Stimulated activated CD8-positive, alpha-beta memory T cell treated with anti-CD3 and anti-CD28 coated beads, Interleukin-2, amount 100 ng/mL, for 1 hour (primary cell): ENCODE measurements at places on chromosomes 3 and 15.

GRCh38 chr3:79286882-79287281, 480.9 kb downstream of the ROBO1 start:
- no peak for DNase-seq

- DNase-seq: no peak
Observed at GRCh38 chr3:152635389-152635788, 199.5 kb upstream of the P2RY1 start.

DNA sequence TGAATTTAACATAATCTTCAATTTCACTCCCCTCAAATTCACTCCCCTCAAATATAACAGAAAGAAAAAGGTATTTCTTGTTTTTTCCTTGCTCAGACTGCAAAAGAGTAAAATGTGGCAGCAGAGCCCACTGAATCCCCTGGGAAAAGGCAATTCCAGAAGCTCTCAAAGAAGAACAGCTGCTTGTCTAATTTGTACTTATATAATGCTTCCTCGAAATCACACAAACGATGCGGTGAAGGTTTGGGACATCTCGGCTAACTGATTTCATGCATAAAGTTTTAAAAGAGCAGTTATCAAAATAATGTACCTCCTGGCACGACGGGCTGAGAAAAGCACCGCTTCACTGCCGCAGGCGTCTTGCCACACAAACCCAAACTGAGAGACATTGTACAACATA, 10.7 kb downstream of the BDH1 start:
- no peak for DNase-seq

DNA sequence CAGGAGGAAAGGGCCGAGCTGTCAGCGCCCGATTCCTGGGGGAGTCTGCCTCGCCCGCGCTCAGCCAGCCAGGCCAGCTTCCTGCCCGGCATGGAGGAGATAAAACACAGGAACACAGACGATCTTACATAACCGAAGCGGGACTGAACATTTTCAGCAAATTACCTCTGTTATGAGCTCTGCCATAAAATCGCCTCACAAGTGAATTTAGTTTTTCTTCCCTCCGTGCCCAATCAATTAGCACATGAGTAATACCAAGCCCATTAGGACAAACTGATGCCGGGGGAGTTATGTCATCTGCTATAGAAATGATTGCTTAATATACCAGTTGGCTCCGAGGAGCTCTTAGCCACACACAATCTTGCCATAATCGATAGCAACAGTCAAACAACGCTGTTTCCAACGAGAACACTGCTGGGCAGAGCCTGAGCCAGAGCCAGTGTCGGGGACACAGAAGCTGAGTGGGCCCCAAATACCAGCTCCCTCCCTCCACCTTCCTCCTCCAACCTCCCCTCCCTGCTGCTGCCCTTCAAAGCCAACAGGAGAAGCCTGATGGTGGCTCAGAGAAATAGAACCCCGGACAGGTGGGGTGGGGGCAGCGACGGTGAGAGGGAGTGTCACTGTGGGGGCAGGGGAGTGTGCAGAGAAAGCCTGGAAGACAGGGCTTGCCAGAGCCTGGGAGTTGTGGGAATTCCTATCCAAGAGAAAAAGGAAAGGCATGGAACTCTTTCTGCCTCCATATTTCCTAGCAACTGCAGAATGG, 279.4 kb upstream of the TLE3 start:
- DNase-seq: no peak

GRCh38 chr3:37477275-37477674, 302.9 kb upstream of the LRRFIP2 start:
- no peak for DNase-seq

DNA sequence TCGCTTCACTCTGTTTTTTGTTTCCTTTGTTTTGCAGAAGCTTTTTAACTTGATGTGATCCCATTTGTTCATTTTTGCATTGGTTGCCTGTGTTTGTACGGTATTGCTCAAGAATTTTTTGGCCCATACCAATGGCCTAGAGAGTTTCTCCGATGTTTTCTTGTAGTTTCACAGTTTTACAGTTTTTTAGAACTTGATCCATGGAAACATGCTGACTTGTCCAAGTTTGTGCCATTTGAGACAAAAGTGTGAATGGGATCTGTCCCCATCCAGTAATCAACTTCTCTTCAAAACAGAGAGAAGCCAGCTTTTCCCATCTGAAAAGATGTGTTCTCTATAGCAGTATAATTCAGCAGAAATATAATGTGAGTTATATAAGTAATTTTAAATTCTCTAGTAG, 266.5 kb upstream of the LRTM1 start:
- DNase-seq: no peak

GRCh38 chr15:73127302-73127936, 75.2 kb downstream of the NEO1 start:
- DNase-seq: no peak

- DNase-seq: peak; percentile 39
Observed at GRCh38 chr15:55318588-55319494, at the start of the genes PIGB and PIGBOS1. Gene PIGB (plus strand): TSS chr15:55319222. CDS start chr15:55319251, 29 bp downstream. Gene PIGBOS1 (minus strand): TSS chr15:55319123. CDS start chr15:55317792, 1,331 bp downstream.

GRCh38 chr3:29525254-29525881, 244.5 kb downstream of the RBMS3 start:
- DNase-seq: no peak

DNA sequence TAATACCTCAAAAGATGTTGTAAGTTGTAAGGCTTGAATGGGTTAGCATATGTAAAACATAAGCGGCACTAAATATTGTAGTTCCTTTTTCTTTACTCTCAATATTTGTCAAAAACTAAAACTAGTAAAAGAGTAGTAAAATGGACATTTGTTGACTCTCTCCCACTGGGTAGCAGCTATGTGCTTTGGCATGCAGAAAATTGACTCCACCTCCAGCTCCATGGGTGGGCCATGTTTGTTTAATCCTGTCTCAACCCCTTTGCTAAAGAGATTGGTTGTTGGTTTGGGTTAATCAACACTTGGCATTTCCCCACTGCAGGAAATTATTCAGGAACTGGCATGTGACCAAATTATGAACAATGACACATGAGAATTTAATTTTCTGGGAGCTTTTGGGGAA, 114.8 kb downstream of the EOMES start:
- no peak for DNase-seq

GRCh38 chr3:60650171-60650570, 601.1 kb downstream of the FHIT start:
- DNase-seq: no peak

DNA sequence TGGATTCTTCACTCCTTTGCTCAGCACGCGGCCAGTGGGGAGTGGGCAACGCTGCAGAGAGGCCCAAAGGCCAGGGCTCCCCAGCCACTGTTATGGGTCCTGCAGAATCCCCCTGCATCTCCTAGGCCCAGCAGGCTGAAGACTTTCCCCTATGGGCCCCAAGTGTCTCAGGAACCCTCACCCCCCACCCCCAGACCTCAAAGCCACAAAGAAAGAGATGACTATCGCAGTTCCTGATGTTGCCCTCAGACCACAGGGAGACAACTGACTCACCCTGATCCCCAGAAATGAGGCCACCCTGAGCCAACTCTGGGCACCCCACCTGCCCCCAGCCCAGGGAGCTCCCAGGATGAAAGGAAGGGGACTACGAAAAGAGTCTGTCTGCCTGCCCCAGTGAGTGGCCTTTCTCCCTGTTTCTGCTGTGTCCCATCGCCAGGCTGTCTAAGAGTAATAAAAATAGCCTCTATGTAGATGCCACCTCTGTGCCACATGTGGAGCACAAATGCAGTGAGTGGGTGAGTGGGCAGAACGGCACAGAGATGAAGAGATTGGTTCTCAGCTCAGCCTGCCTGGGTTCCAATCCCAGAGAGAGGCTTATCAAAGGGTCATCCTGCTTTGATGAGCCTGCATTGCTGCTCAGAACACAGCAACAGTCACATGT, 283.0 kb downstream of the UACA start:
- peak; percentile 33 for DNase-seq

DNA sequence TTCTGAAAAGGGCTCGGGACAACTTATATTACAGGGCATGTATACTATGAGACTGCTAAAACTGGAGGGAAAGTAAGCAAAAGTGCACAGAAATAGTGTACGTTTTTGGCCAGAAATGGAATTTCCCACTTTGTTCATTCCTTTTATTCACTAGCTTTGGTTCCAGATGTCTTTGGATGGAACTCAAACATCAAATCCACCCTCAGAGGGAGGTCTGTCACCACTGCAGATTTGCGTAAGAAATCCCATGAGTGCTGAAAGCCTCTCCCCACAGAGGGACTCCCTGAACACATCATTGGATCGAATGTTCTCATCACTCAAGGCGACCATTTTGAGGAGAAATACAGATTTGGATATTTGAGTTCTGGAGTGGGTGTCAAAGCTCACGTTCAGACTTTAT, 71.6 kb downstream of the FEM1B start:
- DNase-seq: no peak

DNA sequence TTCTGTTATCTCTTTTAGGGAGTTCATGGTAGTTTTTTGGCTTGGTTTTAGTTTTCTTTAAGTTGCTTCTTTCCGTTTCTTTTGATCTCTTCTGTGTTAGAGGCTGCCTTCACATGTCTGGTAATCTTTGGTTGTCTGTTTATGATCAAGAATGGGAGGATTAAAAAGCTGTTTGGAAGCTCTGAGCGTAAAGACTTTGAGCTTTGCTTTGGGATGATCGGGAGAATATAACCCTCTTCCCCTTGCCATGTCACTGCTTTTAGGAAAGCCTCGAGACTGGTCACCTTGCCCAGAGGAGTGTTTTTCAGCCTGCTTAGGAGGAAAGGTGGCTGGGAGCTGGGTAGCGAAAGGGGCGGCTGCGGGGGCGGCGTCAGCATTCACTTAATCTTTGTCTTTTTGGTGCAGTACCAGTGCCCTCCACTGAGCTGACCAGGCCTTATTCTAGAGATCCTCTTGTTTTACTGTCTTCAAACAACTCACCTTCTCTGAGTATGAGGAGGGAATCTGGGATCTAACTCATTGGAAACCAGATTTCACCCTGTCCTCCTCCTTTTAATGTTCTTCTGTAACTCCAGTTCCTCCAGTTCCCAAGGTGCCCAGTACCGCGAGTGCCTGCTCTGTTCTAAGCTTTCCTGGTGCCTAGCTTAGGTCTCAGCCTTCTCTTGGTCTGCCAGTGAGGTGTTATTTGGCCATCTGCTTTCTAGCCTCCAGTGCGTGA, 15.5 kb downstream of the TATDN2 start:
- peak; percentile 46 for DNase-seq

DNA sequence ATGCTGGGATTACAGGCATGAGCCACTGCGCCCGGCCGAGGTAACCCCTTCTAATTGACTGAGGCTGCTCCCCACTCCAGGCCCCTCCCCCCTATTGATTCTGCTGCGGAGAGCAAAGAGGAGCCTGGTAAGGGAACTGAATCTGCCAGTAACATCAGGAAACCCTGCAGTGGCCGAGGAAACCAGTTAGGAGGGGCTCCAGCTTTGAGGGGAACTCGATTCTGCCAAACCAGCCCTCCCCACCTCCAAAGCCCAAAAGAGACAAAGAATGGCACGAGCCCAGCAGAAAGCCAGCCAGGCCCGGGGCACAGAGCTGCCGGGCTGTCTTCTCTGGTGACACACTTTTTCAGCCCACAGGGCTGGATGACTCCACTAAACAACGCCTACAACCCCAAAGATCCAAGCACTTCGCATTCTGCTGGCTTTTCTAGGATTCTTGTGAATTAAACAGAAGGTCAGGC, 15.0 kb upstream of the ACAD9 start:
- no peak for DNase-seq

- no peak for DNase-seq
Observed at GRCh38 chr3:27307566-27307965, 61.6 kb downstream of the NEK10 start.

DNA sequence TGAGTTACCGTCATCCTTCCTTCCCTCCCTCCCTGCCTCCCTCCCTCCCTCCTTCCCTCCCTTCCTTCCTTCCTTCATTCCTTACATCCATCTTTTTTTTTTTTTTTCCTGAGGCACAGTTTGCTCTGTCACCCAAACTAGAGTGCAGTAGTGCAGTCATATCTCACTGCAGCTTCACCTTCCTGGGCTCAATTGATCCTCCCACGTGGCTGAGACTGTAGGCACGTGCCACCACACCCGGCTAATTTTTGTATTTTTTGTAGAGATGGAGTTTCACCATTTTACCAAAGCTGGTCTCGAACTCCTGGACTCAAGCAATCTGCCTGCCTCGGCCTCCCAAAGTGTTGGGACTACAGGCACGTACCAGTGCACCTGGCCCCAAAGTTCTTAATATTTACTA, 25.8 kb downstream of the USP3 start:
- no peak for DNase-seq

DNA sequence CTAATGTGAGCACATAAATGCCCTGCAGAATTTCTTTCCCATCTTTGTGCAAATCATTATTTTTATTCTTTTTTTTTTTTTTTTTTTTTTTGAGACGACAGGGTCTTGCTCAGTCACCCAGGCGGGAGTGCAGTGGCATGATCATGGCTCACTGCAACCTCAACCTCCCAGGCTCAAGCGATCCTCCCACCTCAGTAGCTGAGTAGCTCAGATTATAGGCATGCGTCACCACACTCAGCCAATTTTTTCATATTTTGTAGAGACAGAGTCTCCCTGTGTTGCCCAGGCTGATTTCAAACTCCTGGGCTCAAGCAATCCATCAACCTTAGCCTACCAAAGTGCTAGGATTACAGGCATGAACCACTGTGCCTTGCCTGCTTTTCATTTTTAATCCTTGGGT, 22.9 kb downstream of the DAG1 start:
- no peak for DNase-seq

DNA sequence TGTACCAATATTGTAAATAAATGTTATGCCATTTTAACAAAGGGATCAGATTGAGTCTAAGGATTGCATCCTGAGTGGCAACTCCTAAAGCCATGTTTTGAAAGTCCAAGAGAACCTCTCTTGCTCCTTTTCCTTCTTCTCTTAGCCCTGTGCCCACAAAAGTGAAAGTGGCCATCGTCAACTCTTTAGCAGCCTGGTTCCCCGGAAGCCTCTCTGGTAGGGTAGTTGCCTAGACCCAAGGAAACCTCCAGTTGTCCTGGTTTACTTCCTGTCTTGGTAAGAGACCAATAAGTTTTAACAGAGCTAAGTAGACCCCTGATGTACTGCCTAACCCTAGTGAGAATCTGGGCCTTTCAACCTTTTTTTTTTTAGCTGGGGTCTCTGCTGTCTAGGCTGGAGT, 10.2 kb upstream of the ITPKA start:
- no peak for DNase-seq

- no peak for DNase-seq
Observed at GRCh38 chr15:38991126-38991525, 426.5 kb upstream of the RASGRP1 start.

DNA sequence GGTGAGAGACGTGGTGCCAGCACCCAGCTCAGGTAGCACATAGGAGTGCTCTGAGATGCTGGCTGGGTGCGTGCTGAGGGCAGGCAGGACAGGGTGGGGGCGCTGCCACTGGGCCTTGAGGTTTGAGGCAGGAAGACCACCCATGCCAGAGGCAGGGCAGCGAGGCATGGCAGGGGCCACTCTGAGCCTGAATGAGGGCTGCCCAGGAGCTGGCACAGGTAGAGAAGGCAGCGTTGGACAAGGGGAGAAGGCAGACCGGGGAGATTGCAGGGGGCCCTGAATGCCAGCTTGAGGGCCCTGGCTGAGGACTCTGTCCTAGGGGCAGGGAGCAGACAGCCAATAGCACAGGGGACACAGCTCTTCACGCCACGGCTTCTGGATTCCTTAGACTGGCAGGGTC, 50.2 kb downstream of the ADAMTS7 start:
- no peak for DNase-seq

- no peak for DNase-seq
Observed at GRCh38 chr3:171865191-171865865, 22.2 kb downstream of the TMEM212 start.

GRCh38 chr3:197505796-197506548, 49.8 kb downstream of the BDH1 start:
- no peak for DNase-seq
